Stimulated activated CD8-positive, alpha-beta memory T cell treated with anti-CD3 and anti-CD28 coated beads, Interleukin-4, amount 100 ng/mL, for 1 hour (primary cell): ENCODE measurements at places on chromosomes 7 and 10.

DNA sequence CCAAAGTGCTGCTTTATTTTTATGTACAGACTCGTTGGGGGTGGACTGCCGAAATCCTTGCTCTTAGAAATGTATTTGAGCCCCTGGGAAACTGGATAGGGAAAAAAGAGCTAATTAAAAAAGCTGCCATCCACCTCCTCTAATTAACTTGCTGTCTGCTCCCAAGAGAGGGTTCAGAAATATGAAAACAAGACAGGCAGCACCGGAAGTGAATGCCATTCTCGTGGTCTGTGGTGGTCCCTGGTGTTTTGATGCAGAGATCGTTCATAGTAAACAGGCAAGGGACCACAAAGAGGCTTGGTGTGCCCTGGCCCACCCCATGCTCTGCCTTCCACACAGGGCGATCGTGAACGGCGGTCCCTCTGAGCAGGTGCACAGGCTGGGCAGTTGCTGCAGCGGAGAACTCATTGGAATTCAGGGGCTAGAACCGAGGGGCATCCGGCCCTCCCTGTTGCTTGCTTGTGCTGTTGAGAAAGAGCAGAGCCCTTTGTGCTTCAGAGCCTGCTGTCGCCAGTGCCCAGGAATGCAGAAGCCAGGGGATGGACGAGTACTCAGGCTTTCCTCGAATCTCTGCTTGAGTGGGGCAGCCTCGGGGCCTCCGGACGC lies 79.1 kb upstream of the BTBD16 start:
- DNase-seq = no peak

DNA sequence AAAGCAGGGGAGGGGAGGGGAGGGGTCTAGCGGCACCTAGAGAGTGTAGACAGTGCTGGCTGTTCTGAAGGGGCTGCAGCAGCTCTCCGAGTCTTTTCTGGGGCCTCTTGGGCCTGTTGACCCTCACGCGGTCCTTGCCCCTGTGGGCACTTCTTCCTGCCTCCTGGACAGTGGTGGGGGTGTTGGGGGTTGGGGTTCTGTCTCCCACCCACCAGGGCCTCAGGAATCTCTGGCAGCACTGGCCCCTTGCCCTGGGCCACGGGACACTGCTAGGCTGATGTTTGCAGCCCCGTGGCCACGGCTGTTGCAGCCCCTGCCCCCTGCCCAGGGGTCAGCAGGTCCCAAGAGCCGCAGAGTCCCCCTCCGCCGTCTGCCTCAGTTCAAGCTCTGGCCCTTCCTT lies 68.9 kb upstream of the INPP5A start:
- no peak for DNase-seq

GRCh38 chr7:50632561-50633413 lies 67.6 kb upstream of the DDC start:
- DNase-seq = peak; percentile 19

DNA sequence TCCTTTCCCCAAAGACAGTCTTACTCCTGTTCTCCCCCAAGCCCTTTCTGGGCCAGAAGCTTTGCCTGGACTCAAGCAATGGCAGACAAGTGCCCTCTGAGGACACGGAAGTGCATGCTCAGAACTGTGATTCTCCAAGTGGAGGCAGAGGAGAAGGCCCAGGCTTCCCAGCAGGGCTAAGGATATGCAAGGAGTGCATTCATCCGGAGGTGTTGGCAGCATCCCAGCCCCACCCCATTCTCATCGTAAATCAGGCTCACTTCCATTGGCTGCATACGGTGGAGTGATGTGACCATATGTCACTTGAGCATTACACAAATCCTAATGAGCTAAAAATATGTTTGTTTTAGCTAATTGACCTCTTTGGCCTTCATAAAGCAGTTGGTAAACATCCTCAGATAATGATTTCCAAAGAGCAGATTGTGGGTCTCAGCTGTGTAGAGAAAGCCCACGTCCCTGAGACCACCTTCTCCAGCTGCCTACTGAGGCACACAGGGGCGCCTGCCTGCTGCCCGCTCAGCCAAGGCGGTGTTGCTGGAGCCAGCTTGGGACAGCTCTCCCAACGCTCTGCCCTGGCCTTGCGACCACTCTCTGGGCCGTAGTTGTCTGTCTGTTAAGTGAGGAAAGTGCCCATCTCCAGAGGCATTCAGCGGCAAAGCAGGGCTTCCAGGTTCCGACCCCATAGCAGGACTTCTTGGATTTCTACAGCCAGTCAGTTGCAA lies 1.4 kb upstream of the RBP3 start:
- DNase-seq = no peak

DNA sequence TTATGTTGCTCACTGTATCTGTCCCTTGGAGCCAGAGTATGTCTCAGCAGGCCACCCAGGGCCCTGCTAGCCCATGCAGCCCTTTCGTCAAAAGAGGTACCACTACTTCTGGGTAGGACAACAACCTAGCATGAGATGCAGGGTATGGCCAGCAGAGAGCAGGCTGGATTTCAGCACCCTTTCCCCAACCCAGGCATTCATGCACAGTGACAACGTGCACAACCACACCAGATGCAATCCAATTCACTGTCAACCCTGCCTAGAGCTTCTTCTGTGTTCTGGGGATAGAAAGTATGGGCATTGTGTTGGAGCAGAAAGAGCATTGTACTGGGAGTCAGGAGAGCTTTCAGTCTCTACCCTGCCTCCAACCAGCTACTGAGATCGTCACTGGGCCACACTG lies 37.9 kb downstream of the JAZF1 start:
- DNase-seq = no peak

GRCh38 chr10:92328993-92329392 lies 38.0 kb downstream of the MARCHF5 start:
- no peak for DNase-seq

GRCh38 chr7:652881-653280 lies 73.6 kb upstream of the DNAAF5 start:
- DNase-seq = no peak

DNA sequence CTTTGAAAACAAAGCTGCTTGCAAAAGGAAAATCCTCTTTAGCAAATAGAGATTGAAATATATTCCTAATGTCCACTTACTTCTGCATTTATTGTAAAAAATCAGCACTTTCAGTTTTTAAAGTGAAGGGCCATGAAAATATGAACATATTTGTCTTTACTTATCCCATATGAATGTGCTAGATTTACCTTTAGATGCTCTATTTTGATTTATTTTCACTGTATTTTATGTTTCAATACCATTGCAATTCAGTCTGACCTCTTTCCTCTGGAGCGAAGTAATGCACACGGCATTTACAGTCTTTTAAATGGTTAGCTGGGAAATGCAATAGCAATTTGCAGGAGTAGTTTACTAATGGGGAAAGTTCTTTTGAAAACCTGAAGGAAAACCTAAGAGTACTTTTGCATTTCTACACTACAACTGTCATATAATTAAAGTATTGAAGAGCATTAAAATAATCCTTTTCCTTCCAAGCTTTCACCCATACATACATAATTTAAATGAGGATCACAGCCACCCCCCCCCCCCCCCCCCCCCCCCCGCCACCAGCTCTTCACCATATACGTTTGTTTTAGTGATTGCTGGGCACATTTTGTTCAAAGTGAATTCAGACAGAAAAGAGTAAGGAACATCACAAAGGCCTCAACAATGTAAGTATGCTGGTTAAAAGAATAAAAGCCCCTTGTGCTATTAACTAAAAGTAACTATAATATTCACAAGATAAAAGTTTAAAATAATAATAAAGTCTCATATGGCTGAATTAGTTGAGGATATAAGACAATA lies 3.5 kb downstream of the SKIDA1 start:
- no peak for DNase-seq

DNA sequence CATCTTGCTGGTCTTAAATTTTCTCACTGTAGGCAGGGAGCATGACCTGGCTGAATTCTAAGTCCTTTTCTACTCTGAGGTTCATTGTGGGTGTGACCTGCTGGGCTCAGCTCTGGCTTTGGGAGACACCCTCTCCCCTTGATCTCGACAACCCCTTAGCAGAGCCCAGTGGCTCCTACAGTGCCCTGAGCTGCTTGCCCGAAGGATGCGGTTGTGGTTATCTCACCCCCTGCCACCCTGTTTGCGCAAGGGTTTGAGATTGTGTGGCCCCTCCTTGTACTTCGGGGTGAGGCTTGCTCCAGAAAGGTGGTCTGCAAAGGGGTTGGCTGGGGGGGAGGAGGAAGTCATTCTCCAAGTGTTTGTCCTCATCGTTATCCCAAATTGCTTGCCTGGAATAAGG lies 55.3 kb downstream of the TCF7L2 start:
- DNase-seq = no peak
